ENCODE measurements at places on chromosomes 3 and 15.
A peak's percentile ranks its signal among the peaks of the same experiment; 100 is the strongest.

DNA sequence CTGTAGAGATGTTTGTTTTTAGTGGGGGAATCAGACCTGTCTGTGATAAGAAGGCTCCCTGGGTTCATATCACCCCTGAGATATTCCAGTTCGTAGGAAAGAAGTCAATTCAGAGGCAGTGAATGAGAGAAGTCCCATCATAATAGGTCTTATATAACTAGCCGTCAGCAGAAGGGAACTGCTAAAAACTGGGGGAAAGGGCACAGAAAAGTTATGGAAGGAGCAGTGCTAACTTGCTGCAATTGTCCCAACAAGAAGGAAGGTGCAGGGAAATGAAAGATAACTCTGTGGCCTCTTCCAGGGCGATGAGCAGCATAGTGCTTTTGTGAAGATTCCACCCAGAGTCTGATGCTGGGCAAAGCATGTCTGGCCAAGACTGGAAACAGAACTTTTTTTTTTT, 9.0 kb upstream of the CA12 start:
- no peak for DNase-seq

DNA sequence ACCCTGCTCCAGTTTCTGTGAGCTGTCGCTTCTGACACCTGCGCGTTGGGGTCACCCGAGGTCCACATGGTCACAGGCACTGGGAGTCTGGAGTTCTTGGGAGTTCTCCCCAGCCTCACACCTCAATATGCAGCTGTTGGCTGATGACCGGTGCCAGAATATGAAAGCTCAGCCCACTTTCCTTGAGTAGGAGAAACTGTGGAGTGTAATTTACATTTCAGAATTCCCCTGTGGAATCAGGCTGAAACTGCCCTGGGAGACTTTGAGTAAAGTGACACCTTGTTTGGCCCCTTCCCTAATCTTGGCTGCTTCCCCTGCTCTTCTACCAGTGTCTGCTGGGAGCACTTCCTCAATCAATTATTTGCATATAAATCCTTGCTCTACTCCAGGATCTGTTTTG, 255.9 kb downstream of the NFKBIZ start:
- no peak for DNase-seq

DNA sequence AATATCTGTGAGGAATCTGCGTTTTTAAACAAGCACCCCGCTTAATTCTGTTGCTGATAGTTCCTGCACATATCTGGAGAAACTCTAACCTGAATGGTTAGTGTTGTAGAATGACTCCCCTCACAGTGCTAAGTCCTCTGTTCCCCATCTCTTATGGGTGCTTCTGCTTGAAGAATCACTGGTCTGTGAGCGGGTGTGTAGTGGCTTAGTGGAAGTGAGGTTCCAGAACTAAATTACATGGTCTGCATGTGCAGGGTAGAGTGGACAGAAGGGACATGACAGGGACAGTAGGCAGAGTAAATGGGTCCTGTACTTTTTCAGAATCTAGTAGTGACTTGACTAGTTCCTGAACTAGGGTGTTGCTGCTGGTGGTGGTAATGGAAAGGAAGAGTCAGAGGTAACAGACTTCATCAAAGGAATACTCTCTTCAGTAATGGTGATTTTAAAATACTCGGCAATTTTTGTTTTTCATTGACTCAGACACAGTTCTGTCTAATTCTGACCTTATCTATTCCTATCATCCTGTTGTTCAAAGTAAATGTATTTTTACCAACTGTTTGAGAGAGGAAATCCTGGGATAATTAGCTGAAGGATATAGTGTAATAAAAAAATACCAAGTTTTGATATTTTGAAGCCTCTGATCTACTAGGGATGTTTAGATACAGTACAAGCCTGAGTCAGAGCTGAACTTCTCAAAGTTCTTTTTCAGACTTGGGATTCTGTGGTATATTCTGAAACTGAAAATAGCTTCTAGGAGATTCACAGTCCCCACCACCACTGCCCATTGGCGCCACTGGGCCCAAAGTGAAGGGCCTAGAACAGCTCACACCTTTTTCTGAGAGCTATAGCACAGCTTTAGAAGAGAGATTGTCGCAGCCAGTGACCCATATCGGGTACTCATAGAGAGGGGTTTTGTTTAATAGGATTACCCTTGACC, 55.5 kb downstream of the FNDC3B start:
- no peak for DNase-seq

DNA sequence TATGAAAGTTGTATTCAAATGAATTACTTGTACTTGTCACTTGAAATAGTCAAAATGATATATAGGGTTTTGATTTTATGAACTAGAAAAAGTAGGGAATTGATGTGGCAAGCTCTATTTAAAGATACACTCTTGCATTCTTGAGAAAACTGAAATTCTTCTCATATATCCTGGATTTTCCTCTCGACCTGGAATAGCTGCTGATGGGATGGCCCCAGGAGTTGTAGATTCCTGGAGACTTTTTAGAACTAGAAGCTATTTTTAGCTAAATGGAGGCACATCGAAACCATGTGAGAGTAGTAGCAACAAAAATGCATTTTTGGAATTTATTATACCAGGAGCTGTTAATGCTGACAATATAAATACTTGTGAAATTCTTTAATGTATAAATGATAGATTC, 125.9 kb downstream of the LEKR1 start:
- no peak for DNase-seq

GRCh38 chr3:72745146-72745999, 102.9 kb downstream of the SHQ1 start:
- DNase-seq = no peak

DNA sequence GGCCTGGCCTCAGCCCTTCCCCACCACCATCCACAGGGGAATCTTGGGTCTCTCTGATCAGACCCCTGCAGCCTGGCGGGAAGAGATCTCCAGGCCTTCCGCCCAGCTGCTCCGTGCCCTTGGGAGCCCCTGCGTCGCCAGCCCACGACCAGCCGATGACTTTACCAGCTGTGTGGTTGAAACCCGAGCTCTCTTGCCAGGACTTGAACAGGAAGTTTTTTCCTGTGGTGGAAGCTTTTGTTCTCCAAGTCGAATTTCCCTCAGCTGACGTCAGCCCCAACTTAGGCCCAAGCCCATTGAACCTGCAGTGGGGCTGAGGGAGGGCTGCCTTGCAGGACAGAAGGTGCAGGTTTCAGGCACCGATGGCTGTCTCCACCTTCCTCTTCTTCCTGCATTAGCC, 51.7 kb upstream of the SMAD3 start:
- no peak for DNase-seq

DNA sequence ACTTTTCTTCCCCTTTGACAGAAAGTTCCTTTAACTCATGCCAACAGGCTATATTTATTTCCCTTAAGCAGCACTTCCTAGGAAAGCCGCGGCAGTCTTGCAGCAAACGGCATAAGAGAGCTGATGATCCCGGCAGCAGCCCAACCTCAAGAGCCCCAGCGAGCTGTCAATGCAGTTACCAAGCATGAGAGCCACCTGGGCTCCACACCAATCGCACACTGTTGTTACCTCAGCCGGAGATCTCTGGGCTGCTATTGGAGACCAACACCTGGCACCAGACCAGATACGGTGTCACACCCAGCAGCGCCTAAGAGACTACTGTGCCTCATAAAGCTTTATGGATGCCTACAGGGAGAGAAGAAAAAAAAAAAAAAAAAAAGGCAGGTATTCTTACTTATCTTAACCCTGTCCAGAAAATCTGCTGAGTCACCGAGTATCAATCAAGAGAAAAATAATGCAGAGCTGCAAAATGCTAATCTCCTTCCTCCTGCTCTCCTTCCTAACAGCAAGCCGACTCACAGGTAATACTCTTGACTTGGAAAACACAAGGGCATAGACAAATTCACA, 11.7 kb downstream of the ABCC5 start:
- DNase-seq = peak; percentile 43

DNA sequence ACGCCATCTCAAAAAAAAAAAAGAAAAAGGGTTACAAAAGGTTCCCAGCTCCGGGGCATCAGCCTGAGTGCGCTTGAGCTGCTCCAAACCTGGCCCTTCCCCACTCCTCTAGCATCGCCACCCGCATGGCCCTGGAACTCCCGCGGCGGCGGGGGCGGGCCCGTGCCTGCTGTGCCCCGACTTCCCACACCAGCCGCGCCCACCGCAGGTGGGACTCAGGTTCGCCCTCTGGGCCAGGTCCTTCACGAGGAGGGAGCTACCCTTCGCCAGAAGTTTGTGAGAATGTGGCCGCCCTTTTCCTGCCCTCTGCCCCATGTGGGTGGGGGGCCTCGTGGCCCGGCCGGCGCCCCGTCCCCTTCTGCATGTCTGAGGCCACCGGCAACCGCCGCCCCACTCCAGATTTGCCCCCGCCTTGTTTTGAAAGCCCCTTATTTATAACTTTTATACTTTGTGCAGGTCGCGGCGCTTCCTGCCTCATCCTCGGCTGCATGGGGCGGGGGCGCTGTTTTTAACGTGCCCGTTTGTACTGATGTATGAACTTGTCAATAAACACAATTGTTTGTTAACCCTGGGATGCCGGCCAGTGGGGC, 507 bp upstream of the JMJD7 start:
- DNase-seq = no peak

DNA sequence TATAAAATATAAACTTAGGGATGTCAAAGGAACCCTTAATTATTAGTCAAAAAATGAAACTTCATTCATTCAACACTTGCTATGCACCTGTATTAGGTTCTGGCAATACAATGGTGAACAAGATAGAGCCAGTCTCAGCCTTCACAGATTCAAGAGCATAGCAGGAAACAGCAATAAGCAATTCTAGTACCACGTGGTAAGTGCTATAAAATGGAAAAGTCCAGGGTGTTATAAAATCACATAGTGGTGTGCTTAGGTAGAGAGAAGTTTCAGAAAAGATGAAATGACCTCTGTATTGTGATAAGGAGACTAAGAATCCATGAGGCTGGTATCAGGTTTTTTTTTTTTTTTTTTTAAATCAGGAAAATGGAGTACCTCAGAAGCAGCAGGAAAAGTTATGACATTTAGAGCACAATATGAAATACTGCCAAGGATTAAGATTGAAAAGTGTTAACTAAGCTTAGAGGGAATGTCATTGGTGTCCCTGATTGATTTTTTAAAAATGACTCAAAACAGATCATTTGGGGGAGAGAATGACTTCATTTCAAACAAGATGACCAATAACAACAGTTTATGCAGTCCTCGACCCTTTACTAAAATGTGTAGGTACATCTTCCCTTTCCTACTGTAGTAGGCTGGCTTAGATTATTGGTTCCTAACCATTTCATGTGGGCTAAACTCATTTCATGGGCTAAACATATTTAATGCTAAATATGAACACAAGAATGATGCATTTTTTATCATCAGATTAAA, 5.0 kb downstream of the TOMM70 start:
- DNase-seq = no peak

GRCh38 chr15:59528961-59529402, 82.6 kb upstream of the GCNT3 start:
- DNase-seq = peak; percentile 59

DNA sequence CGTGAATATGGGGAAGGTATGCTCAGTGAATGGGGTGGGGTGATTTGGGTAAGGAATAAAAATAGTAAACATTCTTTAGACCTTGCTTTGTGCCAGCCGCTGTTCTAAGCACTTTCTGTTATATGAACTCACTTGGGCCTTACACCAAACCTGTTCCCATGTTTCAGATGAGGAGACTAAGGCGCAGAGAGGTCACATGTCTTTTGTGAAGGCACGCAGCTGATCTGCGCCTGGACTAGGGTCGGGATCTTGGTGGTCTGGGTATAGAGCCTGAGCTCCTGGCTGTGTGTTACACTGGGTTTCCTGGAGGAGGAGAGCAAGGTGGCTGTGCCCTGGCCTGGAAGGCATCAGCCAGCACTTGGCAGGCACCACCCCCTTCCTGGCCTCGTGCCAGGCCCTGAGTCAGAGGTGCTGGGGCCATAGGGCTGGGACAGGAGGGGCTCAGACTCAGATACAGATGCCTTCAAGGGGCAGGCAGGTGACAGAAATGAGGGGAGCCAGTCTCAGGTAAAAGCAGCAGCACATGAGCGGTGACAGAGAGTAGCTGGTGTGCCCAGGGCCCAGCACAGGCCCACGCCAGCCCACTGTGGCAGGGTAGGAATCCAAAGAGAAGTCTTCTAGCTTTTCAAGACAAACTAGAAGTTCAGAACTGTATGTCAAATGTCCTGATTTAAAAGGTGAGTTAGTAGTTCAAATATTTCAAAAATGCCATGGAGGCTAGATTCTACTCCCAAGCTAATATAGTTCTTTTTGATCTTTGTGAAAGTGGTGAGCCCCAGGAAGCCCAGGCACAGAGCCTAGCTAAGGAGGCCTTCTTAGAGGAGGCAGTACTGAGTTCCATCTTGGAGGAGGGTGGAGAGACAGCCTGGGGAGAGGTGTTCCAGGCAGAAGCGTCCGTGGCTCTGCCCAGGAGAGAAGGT, 83.1 kb downstream of the DNAJB8 start:
- DNase-seq = no peak

DNA sequence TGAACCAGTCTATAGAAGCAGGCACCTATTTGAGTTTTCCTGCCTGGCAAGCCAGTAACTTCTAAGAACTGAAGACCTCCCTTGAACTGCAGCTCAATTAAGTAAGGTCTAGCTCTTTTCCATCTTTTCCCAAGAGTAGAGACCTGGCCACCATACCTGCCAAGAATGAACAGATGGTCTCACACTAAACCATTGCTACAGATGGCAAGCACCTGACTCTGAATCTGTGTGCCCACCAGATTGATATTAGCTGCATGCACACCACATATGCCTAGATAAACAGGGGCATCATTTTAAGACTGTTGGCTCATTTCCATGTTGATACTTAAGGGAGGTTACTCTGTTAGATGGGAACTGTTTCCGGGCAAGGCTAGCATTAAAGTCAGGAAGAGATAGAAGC, 34.8 kb upstream of the GSK3B start:
- no peak for DNase-seq

DNA sequence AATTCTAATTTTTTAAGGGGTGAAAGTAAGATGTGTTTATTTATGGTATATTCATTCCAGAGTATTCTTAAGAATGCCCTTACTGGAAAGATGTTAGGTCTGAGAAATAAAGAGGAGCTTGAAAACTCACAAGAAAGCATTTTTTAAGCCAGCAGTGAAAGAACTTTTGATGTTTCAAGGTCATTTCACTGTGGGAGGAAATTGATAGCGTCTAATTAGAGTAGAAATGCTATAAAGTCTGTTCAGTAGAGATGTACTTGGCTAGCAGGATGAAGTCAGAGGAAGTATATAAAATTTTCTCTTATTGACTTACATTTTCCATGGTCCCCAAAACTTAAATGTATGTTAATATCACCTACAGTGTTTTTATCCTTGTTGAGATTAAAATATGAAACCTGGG, 354.6 kb downstream of the CNTN6 start:
- no peak for DNase-seq

GRCh38 chr3:22981861-22982260, 221.3 kb upstream of the UBE2E2 start:
- no peak for DNase-seq

GRCh38 chr3:34185301-34185700, 386.9 kb downstream of the PDCD6IP start:
- DNase-seq = no peak

DNA sequence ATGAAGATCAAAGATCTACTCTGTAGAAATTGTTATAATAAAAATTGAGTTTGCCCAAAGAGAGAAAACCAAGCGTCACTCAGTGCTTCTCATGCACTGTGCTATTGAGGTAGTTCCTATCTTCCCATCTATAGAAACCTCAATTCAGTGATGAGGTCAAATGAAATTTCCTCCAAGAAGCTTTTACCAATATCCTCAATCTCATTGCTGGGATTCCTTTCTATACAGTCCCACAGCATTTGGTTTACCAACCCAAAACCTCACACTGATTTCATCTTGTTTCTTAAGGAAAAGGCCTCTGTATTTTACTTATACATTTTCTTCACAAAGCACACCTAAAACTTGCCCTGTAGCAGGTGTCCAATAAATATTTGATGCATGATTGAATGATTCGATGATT, 147.2 kb downstream of the ALCAM start:
- no peak for DNase-seq

GRCh38 chr3:136994772-136995516, 37.2 kb downstream of the IL20RB start:
- DNase-seq = no peak
